ENCODE measurements at places on chromosomes 6 and 20.

GRCh38 chr20:53215166-53215565 lies 243.0 kb downstream of the TSHZ2 start:
- DNase-seq: no peak

DNA sequence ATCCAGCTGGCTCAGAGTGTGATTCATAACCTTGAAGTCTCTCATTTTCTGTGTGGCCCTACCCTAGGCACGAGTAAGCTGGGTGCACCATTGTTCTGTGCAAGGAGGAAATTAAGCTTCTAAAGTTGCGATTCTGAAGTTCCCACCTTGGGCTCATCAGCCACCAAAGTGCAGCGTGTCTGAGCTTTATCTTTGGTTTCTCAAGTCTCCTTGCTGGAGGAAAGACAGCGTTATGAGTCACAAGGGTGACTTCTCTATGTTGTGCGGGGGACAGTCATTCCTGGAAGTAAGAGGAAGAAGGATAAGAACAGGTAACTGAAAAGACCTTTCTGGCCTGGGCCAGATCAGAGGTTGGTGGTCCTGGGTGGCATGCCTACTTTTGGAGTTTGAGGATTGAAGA lies 16.8 kb downstream of the MRAP2 start:
- no peak for DNase-seq

GRCh38 chr6:100968949-100969348 lies 87.8 kb upstream of the ASCC3 start:
- DNase-seq: no peak

DNA sequence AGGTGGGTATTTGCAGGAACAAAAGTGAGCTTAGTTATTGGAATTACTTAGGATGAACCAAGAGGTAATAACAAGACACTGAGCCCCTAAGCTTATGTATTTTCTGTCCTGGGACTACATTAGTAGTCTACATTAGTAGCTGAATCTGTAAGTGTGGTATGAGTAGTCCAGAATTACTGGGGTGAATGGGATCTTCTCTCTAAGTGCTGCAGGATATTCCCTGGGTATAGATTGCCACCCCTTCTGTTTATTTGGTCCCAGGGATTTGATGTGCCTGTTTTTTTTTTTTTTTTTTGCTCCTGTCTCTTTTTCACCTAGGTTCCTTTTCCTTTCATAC lies 5.9 kb downstream of the CD2AP start:
- DNase-seq: no peak

GRCh38 chr20:54704032-54704635 lies 228.7 kb downstream of the DOK5 start:
- DNase-seq: no peak

Measured in neuronal stem cell (in vitro differentiated cells).